Fibroblast of lung (primary cell): ENCODE measurements at places on chromosomes 2 and 18.
A peak's percentile ranks its signal among the peaks of the same experiment; 100 is the strongest.

- no peak for DNase-seq
Measured at GRCh38 chr18:57668021-57668420, 46.4 kb upstream of the NARS1 start.

GRCh38 chr2:209943776-209944175, 58.7 kb upstream of the RPE start:
- no peak for DNase-seq

- DNase-seq = no peak
Measured at GRCh38 chr2:54158311-54158710, 42.9 kb downstream of the ACYP2 start.

- no peak for DNase-seq
Measured at GRCh38 chr18:47262301-47263149, 11.1 kb upstream of the SKOR2 start.

- no peak for DNase-seq
Measured at GRCh38 chr2:179571252-179571651, 290.2 kb downstream of the ZNF385B start.

DNA sequence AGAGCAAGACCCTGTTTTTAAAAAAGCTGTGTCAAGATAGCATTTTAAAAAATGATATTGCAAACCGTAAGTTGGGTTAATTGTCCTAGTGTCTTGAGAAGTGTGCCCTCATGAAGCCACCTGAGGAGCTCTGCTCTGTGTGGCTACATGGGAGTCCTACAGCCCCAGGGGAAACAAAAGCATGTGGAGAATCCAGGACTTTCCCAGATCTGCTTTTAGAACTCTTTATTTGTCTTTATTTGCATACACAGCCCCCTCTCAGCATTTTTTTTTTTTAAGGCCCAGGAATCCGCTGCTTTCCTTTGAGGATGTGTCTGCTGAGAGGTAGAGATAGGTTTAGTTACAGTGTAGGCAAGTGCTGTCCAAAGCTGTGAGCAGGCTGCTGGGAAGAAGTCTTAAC, 219.2 kb downstream of the FHOD3 start:
- no peak for DNase-seq

DNA sequence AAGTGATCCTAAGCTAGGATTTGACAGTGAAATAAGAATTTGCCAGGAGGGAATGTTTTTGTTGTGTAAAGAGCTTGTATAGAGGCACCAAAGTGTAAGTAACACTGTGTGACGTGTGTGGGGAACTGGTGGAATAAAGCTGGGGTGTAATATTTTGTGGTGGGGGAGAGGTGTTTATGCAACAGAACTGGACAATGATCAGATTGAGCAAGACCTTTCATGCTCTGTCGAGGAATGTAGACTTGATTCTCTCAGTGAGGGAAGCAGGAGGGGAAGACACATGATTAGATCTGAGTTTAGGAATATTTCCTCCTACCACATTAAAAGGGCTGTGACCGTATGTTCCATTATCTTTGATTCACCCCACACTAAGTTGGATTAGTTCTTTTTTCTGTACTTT, 43.6 kb downstream of the EFEMP1 start:
- peak; percentile 83 for DNase-seq

DNA sequence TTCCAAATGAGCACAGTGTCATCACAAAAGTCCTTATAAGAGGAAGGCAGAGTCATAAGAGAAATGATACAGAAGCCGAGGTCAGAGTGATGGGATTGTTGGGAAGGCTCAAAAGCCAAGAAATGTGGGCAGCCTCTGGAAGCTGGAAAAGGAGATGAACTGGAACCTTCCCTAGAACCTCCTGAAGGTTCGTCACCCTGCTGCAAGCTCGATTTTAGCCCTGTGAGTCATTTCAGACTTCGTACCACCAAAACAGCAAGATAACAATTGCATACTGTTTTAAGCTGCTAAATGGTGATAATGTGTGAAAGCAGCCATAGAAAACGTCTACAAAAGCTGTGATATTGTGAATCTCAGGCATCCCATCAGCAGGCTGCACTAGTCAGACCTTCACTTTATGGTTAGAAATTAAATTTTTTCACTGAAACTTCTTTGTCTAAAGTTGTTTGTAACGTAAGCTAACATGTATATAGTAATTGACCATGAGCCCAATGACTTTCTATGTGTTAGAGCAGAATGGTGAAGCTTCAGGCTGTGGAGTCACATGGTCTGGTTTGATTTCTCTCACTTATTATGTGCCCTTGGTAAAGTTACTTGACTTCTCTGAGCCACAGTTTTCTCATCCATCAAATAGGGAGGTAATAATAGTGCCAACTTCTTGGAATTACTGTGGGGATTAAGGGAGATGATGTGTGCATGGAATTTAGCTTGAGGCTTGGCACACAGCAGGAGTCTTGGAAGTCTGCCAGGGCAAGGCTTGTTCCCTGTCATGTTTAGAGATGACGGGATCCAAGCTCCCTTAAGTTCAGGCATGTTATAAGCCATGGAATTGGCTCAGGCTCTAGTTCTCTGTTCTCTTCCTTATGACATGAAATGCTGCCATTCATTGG, 132.0 kb upstream of the CCDC195 start:
- DNase-seq = peak; percentile 91
